ENCODE measurements at places on chromosomes 5 and 9. TPM values are rescaled to one million over a fixed set of nuclear protein-coding genes. Genes with fewer than 3 reads are reported as not detected.

DNA sequence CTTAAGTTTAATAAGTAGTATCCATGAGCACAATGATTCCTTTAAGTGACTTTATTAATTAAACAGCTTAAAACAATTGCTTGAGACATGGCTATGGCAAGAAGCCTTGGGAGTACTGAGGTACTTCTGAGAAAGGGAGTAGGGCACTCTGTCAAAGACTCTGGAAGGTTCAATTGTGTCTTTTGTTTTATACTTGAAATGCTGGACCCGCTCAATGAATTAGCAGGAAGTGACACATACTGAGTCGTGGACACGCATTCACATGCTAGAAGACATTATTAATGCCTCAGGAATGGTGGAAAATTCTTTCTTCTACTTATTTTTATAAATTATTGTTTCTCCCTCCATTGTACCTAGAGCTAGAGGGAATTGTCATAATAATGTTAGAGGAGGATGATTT, 347.3 kb upstream of the ZNF608 start:
- DNase-seq: peak; percentile 74

DNA sequence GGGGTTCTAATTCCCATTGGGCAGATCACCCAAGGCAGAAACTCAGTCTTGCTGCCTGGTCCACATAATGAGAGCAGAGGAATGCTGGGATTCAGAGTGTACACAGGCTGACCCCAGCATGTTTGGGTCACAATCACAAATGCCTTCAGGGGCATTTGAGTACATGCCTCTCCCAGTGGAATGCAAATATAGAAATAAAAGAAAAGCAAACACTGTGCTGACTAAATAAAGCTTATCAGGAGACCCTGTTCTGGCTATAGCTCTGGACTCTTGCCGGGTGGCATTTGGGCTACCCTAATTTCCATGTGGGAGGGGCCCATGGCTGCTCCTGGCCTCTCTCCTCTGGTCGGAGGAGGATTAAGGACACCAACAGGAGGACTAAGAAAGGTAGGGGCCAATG, 121.4 kb downstream of the DOCK8 start:
- no peak for DNase-seq

GRCh38 chr9:131500939-131501541, 1.7 kb upstream of the POMT1 start:
- DNase-seq: peak; percentile 87

- DNase-seq: no peak
Observed at GRCh38 chr9:70529377-70529776, 114.9 kb upstream of the KLF9 start.

- no peak for DNase-seq
Observed at GRCh38 chr9:124357721-124358361, 57.4 kb downstream of the PSMB7 start.

DNA sequence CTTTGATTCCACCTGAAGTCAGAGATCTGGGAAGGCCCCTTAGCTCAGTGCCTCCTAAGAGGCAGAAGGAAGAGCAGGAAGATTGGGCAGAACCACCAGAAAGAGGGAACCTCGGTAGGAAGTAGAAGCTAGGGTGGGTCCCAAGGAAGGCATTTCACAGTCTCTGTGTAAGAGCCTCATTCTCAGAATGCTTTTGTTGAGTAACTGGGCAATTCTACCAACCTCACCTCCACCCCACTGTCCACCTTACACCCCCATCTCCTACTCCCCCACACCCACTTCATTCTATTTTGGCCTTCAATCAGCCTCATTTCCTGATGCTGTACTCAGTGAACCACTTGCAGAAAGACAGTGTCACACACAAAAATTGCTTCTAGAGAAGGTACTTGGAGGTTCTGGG, 3.5 kb downstream of the HBEGF start:
- no peak for DNase-seq

DNA sequence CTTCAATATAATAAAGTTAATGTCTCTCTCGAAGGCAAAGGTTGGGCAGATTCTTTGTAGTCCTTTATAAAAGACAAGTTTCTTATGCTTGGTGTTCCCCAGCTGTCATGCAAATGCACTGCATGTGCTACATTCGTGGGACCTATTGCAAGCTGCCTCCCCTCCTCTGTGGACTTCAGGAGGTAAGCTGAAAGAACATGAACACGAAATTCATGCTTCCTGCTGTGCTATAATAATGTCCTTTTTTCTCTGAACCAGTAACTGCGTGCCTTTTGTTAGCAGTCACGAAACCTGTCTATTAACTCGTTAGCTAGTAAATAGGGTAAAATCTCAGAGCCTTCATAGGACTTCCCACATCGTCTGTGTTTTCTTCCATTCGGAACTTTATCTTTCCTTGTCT, 363.5 kb downstream of the CDH9 start:
- no peak for DNase-seq

GRCh38 chr5:1118738-1119137, 6.9 kb upstream of the SLC12A7 start:
- DNase-seq: no peak

GRCh38 chr5:172444110-172444510, 10.2 kb downstream of the SH3PXD2B start:
- peak; percentile 33 for DNase-seq

DNA sequence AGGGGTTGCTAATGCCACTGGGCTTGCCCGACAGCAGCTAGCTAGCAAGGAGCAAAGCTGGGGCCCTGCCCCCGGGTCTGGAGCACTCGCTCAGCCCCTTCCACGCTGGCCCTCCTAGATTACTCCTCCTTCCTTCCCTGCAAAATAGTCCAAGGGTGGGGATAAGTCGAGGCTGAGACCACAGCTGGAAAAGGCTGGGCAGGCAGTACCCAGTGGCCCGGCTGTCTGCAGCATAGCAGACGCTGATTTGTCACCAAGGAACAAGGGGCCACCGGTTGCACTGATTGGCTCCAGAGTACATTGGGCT, 73.9 kb downstream of the ADAMTS2 start:
- DNase-seq: no peak

- DNase-seq: no peak
Observed at GRCh38 chr9:92294297-92294676, 790 bp upstream of the IARS1 start.

LAMC3 gene
- total RNA-seq: not detected

PCDHA8 gene
- total RNA-seq: not detected

NRG2 gene
- total RNA-seq: 0.42 TPM

ATG12 gene
- total RNA-seq: 39.6 TPM

PCDHB6 gene
- not detected for total RNA-seq

OR1J2 gene
- not detected for total RNA-seq

GMCL2 gene
- not detected for total RNA-seq

Measured in foreskin keratinocyte (primary cell).